ENCODE measurements at places on chromosomes 13 and 19. TPM values are rescaled to one million over a fixed set of nuclear protein-coding genes. Genes with fewer than 3 reads are reported as not detected.

Gene ZNF14
- 4.8 TPM for total RNA-seq

Gene ASF1B
- 90.2 TPM for total RNA-seq

DNA sequence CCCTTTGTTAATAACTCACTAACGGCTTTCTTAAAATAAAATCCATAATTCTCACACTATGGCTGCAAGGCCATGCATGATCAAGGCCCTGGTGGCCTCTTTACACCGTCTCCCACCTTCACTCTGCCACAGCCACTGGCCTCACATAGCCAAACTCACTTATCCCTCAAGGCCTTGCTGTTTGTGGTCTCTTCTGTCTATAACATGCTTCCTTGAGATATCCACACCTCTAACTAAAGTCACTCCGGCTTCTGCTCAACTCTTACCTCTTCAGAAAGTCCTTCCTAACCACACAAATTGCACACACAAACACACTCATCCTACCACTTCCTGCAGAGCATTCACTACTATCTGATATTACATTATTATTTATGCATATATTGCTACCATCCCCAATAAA is 262.5 kb downstream of the DIAPH3 start:
- peaks cover 4% of the 10 kb centered on the region for H3K4me1 ChIP-seq
- H3K27ac ChIP-seq: no peak overlapping the region
- no peak for DNase-seq
- no peaks in the 10 kb centered on the region for H3K36me3 ChIP-seq

DNA sequence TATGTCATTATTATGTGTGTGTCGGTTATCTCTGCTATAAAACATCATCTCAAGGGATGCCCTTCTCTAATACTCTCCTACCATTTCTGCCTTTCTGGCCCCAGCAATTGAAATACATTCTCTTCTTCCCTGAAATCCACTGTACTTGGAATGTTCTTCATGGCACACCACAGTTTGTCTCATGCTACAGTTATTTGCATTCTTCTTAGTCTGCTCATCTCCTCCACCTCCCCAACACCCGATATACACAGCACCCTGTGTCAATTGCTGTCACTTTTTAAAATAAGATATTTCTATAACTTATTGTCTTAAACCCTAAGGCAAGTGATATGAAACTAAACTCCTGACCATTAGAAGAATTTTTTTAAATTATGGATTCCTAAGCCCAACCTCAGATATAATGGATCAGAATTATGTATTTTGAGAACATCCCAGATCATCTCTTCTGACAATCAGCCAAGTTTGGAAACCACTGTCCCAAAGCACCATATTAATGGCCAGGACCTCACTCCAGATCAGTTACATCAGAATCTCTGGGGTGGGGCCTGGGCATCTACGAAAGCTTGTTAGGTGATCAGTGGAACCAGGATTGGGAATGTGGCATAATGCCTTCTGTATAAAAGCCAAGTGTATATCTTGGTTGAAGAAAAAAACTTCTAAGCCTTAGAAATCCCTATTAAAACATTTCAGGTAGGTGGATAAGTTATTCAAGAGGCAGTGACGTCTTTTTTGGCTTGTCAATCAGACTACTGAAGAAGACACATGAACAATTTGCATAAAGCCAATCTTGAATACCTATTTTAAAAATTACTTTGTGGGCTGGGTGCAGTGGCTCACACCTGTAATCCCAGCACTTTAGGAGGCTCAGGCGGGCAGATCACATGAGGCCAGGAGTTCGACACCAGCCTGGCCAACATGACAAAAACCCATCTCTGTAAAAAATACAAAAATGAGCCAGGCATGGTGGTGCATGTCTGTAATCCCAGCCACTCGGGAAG is 30.0 kb upstream of the KBTBD7 start:
- no peak overlapping the region for H3K27ac ChIP-seq
- no peaks in the 10 kb centered on the region for H3K27me3 ChIP-seq
- no peak overlapping the region for H3K4me3 ChIP-seq

DNA sequence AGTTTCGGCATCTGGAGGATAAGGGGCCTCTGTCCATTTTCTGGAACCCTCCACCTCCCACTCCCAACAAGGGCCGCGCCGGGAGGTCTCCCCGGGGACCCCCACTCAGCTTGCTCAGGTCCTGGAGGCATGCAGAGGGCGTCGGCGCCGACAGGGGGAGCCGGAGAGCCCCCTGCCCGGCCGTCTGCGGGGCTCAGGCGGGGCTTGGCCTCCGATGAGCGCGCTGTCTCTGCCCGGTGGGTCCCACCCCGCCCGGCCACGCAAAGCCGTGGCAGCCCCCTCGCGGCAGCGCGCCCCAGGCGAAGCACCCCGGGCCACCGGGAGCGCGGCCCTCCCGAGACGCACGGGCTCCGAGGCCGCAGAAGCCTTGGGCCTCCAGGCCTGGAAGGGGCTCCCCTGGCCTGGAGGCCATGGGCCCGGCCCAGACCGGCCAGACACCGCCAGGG is 149.7 kb upstream of the ZNF536 start:
- peaks cover 18% of the 10 kb centered on the region for H3K4me1 ChIP-seq
- no peak overlapping the region for H3K4me3 ChIP-seq
- peak; percentile 75 for DNase-seq
- H3K36me3 ChIP-seq: peaks cover 12% of the 10 kb centered on the region

DNA sequence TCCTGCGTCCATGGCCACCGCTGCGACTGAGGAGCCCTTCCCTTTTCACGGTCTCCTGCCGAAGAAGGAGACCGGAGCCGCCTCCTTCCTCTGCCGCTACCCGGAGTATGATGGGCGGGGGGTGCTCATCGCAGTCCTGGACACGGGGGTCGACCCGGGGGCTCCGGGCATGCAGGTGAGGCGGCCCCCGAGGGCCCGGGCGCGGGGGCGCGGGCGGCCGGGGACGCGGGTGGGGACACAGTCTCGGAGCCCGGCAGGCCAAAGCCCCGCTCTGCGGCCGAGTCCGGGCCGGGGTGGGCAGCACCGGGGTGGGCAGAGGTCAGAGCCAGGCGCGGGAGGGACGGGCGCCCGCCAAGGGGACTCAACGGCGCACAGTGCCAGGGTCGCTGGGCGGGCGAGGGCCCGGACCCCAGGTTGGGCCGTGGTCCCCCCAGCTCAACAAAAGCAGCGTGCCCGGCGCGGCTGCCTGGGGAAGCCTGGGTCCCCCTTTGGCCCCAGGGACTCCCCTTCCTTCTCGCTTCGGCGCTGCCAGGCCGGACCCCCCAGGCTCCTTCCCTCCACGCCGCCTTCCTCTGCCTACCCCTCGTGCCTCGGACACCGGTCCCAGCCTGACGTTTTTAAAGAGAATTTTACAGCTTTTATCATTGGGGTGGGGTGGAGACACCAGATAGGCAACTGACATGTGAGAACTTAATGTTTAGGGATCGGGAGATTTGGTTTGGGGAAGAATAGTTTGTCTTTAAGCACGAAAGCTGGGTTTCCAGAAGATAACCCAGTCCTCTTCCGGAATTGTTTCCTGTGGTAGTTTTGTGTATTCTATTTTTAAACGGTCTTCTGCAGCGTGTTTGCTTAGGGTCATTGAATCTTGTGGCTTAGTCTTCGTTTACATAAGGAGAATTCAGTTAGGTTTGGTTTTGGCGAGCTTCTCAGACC is 509 bp downstream of the TPP2 start:
- peaks cover 44% of the 10 kb centered on the region for H3K4me1 ChIP-seq
- H3K36me3 ChIP-seq: peaks cover 23% of the 10 kb centered on the region
- DNase-seq: peak; percentile 74

Gene DIAPH3
- total RNA-seq: 26.6 TPM

- no peaks in the 10 kb centered on the region for H3K27me3 ChIP-seq
- no peak overlapping the region for H3K4me3 ChIP-seq
- H3K4me1 ChIP-seq: no peaks in the 10 kb centered on the region
- no peaks in the 10 kb centered on the region for H3K36me3 ChIP-seq
- H3K27ac ChIP-seq: no peak overlapping the region
Observed at GRCh38 chr13:59686798-59687394, 476.8 kb downstream of the DIAPH3 start.

Gene TSHZ3
- 1.6 TPM for total RNA-seq

Gene HAUS5
- total RNA-seq: 45.8 TPM
